ENCODE measurements at places on chromosomes 11 and 22. TPM values are rescaled to one million over a fixed set of nuclear protein-coding genes. Genes with fewer than 3 reads are reported as not detected.

The MUC5B gene
- total RNA-seq: 2.0 TPM

The C22orf42 gene
- not detected for total RNA-seq

The GRM5 gene
- not detected for total RNA-seq

DNA sequence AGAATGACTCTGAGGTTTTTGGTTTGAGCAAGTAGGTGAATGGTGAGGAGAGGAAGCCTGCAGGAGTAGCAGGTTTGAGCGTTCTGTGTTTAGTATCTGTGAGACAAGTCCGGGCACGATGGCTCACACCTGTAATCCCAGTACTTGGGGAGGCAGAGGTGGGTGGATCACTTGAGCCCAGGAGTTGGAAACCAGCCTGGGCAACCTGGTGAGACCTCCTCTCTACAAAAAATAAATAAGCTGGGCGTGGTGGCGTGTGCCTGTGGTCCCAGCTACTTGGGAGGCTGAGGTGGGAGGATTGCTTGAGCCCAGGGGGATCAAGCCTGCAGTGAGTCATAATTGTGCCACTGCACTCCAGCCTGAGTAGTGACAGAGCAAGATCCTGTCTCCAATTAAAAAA is 9.7 kb upstream of the CENATAC start:
- DNase-seq: no peak

DNA sequence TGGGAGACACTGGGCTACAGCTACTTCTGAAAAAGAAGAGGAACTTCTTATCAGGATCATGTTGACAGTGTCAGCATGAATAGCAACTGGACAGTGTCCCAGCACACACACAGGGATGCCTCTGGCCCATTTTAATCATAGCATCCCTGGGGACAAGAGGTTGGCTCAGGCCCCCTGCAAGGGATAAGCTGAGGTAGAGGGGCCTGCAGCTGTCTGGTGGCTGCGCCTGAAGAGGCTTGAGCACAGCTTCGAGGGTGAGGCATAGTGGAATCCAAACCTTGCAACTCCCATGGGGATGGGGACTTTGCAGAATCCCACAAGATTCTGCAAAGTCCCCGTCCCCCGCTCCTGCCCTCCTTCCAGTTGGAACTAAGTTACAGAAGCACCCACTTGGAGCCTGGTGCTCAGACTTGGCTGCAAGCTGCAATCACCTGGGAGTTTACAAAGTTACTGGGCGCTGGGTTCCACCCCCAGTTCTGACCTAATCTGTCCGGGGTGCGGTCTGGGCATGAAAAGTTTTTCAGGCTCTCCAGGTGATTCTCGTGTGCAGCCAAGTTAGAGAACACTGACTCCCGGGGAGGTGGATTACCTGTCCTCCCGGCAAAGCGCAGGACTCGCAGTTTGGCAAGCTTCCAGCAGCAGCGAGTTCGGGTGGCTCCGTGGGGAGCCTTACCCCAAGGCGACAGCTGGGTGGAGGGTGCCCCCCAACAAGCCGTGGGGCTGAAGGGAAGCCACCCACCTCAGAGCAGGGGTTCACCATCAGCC is 16.0 kb upstream of the LINC01488 start:
- no peak for DNase-seq

GRCh38 chr22:19085233-19085718 is 36.9 kb downstream of the DGCR2 start:
- no peak for DNase-seq

- DNase-seq: no peak
These were observed 18.3 kb upstream of the OR56A3 start for GRCh38 chr11:5923794-5924193.

- DNase-seq: no peak
These were observed 755.8 kb downstream of the NTM start for GRCh38 chr11:132125988-132126871.

The TEX12 gene
- total RNA-seq: 1.3 TPM

The ARHGAP42 gene
- total RNA-seq: 26.7 TPM

GRCh38 chr11:118610773-118611432 is 3.5 kb downstream of the PHLDB1 start:
- peak; percentile 86 for DNase-seq

- no peak for DNase-seq
These were observed 7.2 kb downstream of the ARSA start for GRCh38 chr22:50620593-50621355.

DNA sequence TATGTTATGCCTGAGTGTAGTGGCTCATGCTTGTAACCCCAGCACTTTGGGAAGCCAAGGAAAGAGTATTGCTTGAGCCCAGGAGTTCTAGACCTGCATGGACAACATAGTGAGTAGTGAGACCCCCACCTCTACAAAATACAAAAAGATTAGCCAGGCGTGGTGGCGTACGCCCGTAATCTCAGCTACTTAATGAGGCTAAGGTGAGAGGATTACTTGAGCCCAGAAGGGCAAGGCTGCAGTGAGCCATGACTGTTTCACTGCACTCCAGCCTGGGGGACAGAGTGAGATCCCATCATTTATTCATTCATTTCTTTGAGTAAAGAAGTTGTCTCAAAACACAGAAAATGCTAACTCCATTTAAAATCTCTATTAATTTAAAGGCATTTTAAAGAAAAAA is 1061.6 kb downstream of the JRKL start:
- no peak for DNase-seq

DNA sequence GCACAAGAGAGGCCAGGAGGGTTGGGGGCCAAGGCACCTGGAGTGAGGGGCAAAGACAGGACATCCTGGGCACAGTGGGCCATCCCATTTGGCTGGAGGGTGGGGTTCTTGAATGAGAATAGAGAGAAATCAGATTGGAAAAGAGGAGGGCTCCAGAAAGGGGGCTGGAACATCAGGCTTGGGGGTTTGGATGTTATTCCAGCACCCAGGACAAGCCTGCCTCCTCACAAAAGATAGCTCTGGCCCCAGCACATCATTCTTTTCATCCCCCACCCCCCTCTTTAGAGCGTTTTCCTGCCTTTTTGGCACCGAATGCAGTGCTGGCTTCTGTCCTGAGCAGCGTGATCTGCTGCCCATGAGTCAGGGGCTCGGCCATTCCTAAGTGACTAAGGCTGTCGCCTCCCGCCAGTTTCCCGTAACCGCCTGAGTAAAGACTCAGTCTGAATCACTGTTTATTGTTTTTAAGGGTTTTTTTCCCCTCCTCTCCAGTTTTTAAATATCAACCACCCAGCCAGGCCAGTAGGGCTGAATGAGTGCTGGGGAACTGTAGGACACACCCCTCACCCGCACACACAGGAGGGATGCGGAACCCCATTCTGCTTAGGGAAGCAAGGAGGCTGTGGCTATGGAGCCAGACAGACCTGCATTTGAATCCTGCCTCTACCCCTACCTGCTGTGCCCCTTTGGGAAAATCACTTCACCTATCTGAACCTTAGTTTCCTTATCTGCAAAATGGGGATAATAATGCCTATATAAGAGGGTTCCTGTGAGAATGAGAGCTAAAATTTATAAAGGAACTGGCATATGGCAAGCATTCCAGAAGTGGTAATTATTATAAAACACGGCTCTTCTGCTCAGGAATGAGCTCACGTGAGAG is 32.4 kb upstream of the NAV2 start:
- DNase-seq: peak; percentile 79

The SLC22A8 gene
- not detected for total RNA-seq
